ENCODE measurements at places on chromosomes 16 and 17.

DNA sequence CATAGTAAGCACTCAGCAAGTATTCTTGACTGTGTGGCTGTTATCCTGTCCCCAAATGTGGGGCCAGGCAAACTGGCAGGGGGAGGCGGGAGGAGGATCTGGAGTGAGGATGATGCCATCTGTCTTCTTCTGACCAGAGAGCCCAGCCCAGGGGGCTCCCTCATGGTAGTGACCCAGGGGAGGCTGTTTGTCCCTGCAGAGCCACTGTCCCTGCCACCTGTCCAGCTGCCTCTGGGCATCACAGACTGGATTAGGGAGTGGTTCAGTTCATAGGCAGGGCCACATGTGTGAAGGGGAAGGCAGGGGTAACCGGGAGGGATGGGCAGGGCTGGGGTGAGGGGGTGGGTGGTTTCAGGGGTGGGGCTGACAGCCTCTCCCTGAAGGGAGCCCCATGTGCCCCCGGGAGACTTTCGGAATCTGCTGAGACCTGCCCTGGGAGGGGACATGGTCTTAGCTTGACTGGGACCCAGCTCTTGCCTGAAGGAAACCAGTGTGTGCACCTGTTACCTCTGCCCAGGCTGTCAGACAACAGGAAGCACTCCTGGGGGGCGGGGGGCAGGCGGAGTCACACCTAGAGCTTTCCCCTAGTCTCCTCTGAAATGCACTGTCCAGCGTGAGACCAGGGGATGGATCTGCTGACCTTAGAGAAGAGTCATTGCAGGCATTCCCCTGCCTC is 15.2 kb downstream of the ARHGAP23 start:
- no peak for DNase-seq

- no peak for DNase-seq
These were observed 3.8 kb downstream of the MRPL38 start for GRCh38 chr17:75900691-75901533.

DNA sequence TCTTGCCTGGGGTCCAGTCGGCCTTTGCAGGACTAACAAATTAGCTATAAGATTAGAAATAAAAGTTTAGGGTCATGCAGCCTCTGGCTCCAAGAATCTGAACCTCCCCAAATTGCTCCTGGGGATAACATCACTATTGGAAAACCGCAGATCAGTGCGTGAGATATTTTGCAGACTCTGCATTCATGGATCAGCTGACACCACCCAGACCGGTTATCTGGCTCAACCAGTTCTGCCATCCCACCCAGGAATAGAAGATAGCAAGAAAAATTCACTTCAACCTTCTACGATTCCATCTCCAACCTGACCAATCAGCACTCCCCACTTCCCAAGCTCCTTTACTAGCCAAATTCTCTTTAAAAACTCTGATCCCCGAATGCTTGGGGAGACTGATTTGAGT is 4.3 kb upstream of the PGS1 start:
- no peak for DNase-seq

DNA sequence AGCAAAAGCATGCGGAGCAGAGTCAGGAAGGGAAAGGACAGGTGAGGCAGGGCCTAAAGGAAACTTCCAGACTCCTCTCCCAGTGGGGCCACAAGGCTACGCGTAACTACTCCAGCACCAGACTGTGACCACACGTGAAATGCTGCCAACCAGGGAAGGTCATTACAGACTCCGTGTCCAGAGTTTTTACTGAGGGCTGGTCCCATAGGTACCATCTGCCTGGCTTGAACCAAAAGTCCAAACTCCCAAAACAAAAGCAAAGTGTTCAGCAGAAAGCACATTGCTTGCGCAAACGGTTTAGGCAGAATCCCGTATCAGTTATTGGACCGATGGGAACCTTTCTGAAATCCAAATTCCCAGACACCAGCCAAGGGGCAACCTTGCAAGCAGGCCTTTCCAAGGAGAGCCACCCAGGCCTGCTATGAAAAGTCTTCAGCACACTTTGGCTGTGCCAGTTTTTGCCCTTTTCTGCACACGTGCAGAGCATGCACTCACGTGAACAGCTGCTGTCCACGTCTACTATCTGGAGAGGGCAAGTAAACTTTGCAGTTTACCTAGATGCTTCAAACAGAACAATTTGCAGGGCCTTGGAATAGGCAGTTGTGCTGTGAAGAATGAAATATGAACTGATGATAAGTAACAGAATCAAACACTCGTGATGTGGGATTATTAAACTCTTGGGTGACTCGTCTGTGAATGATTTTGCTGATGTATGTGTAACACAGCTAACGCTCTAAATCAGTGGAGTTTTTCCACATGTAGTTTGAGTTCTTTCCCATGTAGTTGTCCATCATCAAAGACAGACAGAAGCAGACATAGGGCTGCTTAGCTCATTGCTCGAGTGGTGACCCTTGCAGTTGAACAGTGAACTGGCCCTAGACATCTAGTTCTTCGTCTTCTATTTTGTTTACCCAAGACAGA is 58.1 kb upstream of the CRISPLD2 start:
- DNase-seq, result no peak

GRCh38 chr16:3986235-3986544 is 105.7 kb upstream of the CREBBP start:
- no peak for DNase-seq

DNA sequence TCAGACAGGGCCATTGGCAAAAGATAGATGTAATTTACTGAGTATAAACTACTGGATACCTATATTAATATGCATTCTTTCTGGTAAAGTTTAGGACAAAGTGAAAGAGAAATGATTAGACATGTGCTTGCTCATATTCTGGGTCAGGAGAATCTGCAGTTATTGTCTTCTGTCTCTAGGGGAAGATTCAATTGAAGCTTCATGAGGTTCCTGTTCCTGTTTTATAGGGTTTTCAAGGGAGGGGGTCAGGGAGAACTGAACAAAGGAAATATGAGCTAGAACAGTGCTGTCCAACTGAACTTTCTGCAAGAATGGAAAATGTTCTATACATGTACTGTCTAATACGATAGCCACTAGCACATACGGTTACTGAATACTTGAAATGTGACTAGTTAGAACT is 59.3 kb upstream of the CORO6 start:
- no peak for DNase-seq

DNA sequence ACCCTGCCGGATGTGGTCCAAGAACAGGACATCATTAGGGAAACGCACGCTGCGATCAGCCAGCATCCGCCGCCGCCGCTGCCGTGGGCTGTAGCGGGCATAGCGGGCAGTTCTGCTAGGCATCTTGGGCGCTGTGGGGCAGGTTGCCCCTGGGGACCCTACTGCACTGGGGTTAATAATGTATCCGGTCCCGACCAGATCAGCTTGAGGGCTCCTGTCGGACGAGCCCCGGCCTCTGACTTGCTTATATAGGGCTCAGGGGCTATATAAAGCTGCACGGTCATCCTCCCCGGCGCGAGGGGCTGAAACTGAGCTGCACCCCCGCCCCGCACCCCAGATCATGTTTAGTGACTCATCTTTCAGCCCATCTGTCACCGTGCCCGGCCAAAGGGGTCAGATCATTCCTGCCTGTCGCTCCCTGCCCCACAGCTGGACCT is at the start of gene PPP1R27:
Gene PPP1R27, minus strand, starts transcription at position 220 of the 437 bp plus-strand sequence. Its CDS starts 97 bp downstream, at position 123.
- no peak for DNase-seq

DNA sequence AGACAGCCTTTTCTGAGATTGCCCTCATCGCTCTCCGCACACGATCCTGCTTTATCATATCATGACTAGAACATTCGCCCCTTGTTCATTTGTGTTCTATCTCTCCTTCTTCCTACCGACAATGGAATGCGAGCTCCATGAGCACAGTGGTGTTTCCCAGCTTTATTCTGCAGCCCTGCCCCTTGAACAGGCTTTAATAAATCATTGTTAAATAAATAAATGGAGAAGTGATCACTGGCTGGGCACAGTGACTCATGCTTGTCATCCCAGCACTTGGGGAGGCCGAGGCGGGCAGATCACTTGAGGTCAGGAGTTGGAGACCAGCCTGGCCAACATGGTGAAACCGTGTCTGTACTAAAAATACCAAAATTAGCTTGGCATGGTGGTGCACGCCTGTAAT is 1063.3 kb upstream of the EEF2KMT start:
- no peak for DNase-seq

GRCh38 chr16:46907061-46907774 is 23.1 kb downstream of the GPT2 start:
- DNase-seq, result no peak

GRCh38 chr17:5591966-5592365 is 7.7 kb upstream of the NLRP1 start:
- no peak for DNase-seq

DNA sequence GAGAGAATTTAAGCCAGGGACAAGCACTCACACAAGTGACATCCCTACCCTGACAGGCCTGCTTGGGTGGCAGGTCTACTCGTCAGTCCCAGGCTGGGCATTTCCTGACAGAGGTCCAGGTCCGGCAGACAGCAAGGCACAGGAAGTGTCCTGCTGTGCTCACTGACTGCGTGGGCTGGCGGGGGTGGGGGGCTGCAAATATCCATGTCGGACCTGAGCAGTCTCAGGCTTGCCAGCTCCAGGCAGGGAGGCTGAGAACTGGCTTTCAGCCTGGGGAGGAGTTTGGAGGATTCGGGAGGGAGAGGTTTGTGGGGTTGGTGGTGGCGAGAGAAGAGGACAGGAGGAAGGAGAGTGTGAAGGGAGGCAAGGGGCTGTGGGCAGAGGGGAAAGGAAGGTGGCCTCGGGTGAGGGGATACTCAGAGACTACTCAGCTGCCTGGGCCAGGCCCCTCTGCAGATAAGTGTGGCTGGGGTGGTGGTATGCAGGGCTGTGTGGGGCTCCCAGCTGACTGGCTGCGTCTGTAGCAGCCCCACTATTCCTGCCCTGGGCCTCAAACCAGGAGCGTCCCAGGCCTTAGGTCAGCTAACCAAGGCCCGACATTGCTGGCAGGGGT is 7.8 kb downstream of the HIC1 start:
- no peak for DNase-seq

GRCh38 chr17:63646488-63646806 is 24.2 kb downstream of the MAP3K3 start:
- DNase-seq, result peak; percentile 23

DNA sequence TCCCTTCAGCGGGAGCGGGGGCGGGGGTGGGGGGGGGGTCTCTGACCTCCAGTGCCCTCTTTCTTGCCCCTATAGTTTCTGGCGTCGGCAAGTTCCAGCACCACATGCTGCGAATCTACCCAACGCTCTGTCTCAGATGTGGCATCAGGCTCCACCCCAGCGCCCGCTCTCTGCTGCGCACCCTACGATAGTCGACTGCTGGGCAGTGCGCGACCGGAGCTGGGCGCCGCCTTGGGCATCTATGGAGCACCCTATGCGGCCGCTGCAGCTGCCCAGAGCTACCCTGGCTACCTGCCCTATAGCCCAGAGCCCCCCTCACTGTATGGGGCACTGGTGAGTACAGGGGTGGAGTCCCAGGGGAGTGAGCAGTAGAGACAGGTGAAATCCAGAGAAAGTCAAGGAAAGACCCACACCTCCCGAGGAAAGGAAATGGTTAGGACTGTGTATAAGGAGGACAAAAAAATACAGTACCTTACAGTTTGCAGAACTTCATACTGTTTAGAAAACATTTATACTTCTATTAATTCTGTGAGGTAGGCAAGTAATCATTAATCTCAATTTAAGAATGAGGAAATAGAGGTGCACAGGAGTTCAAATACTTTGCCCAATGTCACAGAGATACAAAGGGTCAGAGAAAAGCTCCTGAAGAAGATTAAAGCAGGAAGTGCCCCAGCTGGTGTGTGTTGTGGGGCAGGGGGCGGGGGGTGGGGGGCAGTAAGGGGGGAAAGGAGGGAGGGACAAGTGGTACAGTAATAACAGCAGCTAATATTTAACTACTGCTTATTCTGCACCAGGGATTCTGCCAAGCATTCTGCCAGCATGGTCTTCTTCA is 2.5 kb downstream of the IRX6 start:
- no peak for DNase-seq

DNA sequence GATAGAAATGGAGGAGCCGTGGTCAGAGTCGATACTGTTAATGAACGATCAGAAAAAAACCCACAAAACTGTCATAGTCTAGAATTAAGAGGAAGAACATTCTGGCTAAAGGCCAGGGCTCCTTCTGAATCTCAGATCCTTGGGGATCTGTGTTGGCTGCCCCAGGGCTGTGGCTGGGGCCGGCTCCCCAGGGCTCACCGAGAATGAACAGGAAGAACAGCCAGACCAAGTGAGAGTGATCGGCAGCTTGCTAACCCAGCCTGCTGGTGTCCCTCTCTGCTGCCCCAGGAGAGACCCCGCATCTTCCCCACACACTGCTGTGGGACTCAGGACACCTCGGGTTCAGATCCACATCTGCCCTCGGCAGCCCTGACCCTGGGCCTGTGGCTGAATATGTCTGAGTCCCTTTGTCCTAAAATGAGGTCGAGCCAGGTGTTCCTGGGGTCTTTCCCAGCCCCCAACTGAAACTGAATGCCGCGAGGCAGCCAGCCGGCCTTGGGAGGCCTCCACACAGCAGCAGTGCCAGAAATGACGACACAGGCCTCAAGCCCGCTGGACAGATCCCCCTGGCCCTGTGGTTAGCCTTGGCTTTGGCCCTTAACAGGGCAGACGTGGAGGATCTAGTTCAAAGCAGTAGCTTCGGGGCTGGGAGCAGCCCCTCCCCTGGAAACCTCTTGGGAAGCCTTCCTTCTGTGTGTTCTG is 23.9 kb upstream of the CLEC18A start:
- no peak for DNase-seq

- DNase-seq, result no peak
These were observed 14.1 kb downstream of the CCL4 start for GRCh38 chr17:36117505-36118382.

DNA sequence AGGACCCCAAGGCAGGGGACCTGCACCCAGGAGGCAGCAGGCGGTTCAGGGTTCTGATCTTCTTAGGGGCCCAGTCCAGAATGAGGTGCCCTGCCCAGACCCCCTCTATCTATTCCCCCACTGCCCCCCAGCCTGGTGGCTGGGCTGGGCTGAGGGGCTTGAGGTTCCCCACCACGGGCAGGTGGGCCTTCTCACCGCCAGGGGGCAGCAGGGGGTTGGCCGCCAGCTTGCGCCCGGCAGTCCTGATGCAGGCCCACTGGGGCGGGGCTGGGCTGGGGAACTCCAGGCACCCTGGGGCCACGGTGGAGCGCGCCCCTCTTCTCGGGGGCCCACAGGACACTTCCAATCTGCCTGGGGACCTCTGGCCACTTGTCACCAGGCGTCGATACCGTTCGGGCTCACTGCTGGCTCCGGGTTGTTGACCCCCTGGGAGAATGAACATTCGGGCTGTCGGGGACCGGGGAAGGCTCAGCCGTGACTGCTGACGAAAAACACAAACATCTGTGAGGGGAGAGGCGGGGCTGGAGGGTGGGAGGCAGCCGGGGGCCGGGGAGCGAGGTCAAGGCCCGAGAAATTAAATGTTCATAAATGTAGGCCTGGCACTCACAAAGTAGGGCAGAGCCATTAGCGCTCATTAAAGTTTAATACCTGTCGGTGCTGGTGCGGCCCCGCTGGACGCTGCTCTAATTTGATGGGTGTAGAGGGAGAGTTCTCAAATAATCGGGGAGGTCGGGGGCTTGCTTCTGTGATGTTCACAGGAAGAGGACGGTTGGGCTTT is 219.3 kb upstream of the GSE1 start:
- DNase-seq, result peak; percentile 96

DNA sequence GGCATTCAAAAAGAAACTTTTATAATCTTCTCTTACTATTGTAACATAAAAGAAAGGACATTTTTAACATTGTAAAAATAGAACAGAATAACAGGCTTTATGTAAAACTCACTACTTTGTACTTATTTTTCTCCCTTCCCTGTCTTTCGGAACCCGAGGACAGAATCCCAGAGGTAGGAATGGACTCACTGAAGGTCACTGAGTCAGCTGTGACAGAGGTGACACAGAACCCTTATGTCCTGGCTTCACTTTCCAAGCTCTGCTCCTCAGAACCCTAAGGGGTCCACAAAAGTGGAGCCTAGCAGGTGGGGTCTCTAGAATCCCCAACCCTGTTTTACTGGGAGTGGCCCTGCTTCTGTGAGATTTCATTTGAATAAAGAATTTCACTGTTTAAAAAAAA is 3.7 kb downstream of the KCTD13 start:
- DNase-seq, result no peak
